Mesenchymal stem cell (in vitro differentiated cells and primary cell): ENCODE measurements at places on chromosomes 6 and 20.

GRCh38 chr6:33439956-33440648 lies 14.3 kb upstream of the ZBTB9 start:
- no peak for DNase-seq

DNA sequence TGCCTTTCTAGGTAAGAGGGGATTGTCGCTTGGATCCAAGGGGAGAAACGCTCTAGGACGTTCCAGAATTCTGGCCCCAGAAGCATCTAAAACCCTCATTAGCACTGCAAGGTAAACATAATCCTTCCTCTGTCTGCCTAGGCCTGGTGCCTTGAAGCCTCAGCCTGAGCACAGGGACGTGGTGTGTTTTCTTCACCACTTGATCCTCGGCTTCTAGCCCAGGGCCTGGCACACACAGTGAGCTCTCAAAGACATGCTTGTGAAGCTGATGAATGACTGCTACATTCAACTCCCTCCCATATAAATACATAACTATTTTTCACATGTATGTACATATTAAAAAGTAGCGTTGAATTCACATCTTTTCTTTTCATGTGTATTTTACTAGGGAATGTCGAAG lies 100.3 kb downstream of the ISM1 start:
- DNase-seq, result no peak

GRCh38 chr20:63383556-63383955 lies 22.4 kb upstream of the CHRNA4 start:
- DNase-seq, result no peak

DNA sequence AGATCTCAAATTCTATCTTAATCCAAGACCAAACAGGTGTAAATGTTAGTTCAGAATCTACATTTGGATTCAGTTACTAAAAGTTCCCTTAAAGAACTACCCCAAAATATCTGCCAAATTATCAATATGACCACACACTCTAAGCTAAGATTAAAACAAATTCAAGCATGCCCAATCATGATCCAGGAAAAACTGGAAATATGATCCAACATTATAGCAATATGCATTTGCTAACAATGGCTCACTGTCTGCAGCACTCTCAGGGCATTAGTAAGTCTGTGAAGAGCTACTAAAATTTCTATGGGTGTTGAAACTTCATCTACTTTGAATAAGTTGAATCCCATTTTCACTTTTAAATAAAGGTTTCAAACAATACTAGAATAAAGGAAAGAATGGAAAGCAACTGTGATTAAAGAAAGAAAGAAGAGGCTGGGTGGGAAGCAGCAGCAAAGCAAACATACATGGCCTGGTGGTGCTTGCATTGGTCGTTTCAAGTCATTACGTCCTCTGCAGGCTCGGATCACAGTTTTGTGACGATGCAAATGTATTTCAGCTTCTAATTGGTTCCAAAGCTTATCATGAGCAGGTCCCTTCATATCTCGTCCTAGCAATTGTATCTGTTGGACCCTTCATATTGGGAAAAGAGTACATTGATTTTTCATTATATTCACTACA lies 29.2 kb downstream of the GOPC start:
- DNase-seq, result no peak

GRCh38 chr20:7891705-7892104 lies 48.6 kb downstream of the HAO1 start:
- DNase-seq, result no peak

DNA sequence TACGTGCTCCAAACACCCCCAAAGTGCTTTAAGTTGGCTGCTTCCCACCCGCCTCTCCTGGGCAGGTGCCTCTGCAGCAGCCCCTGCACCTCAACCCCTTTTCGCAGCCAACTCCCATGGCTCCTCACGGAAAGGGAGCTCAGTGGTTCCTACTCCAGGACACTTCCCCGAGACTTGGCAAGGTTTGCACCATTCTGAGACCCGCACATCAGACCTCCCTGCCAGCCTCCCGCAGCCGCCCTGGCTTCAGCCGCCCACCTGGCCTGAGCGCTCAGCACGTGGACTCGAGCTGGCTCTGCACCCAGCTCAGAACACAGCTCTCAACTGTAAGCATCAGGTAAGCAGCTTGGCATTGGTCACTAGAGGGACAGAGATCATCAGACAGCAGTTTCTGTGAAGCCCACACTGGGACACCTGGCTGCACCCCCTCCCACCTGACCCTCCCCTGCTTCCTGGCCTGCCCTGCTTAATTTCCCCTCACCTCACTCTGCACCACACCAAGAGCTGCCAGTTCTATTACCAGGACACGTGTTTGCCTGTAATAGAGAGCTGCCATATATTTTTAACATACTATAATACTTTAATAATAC lies 28.5 kb downstream of the GMDS start:
- no peak for DNase-seq

DNA sequence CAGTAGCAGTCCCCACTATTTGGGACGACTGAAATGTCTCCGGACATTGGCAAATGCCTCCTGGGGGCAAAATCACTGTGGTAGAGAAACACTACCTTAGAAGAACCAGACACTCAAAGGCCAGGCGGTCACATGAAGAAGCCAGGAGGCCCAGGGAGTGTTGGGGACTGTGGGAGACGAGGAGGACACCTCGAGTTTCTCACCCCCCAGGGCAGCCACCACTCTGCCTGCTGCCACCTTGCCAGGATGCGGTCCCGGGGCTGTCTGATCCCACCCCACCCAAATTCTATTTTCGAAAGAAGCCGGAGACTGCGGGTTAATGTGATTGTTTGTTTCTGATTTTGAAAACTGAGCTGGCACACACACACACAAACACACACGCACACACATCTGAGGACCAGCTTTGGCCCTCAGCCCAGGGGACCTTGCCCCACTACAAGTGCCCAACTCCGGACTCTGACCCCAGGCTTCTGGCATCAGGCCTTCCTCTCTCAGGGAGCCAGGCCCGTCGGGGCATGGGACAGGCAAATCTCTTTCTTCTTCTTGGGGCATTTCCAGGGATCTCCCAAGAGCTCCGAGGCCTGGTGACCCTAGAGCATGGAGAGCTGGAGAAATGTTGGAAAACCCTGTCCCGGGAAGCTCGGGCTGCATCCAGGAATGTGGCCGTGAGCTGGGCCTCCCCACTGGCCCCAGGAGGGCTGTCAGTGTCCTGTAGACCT lies 187.5 kb upstream of the PMEPA1 start:
- no peak for DNase-seq

DNA sequence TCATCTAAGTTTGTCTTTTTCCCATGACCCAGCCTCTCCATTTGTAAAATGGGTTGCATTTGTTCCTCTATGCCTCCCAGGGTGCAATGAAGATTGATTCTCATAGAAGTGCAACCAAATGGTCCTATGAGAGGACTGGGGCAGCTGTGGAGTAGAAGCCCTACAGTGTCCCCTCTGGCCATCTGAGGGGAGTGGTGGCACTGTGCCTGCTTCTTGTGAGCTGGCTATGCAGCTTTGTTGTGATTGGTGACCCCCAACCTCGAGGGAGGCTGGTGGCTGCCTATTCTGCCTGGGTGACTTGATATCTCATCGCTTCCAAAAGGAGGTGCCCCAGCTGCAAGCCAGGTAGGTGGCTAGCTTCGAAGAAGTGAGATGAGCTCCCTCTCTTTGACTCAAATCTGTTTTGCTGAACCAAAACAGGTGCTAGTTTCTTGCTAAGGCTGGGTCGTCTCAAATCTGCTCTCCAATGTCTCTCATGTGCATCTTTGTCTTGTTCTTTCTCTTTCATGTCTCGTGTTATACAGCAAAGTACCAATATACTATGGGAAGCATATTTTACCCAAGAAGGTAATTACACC lies 33.9 kb downstream of the TXLNB start:
- DNase-seq, result no peak

DNA sequence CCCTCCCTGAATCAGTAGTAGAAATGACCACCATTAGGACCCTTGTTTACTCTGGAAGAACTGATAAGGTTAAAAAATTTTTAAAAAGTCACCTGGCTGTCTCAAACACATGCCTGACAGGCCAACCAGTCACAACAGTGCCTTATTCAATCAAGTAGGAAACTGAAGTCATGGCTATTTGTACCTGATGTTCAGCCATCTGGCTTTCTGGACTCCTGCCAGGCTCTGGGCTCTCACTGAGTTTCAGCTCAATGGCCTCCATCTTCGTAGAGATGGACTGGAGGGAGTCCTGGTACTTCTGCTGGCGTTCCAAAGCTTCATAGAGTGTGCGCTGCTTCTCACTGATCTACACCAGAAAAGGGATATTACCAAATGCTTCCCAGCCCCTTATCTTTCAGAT lies 343.8 kb downstream of the SYNE1 start:
- DNase-seq, result no peak

- peak; percentile 7 for DNase-seq
Observed at GRCh38 chr6:123804014-123804786, 535 bp downstream of the NKAIN2 start.

- DNase-seq, result peak; percentile 64
Observed at GRCh38 chr6:36129941-36130666, at the start of gene MAPK13. Gene MAPK13 (plus strand): TSS chr6:36130513. CDS start chr6:36130583, 70 bp downstream.

GRCh38 chr6:132320007-132320406 lies 81.3 kb downstream of the MOXD1 start:
- DNase-seq, result peak; percentile 71

- no peak for DNase-seq
Observed at GRCh38 chr20:17655286-17655651, 26.8 kb downstream of the RRBP1 start.

GRCh38 chr6:113050010-113050858 lies 703.1 kb downstream of the RFPL4B start:
- no peak for DNase-seq

GRCh38 chr6:128394167-128394566 lies 126.2 kb downstream of the PTPRK start:
- DNase-seq, result no peak

DNA sequence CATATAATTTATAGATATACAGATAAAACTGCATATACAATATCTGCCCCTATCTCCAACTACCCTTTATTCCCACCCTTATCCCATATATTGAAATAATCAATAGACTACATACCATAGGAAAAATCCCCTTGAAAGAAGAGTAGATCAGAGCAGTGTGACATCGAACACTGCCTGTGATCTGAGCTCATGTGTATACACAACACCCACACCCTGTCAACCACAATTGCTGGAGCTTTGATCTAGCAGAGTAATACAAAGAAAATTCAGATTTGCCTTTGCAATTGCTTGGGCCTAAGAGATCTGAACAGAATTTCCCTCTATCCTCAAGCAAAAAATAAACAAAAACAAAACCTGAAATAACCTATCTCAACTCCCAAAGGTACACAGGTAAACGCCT lies 119.3 kb downstream of the ASCC3 start:
- no peak for DNase-seq

DNA sequence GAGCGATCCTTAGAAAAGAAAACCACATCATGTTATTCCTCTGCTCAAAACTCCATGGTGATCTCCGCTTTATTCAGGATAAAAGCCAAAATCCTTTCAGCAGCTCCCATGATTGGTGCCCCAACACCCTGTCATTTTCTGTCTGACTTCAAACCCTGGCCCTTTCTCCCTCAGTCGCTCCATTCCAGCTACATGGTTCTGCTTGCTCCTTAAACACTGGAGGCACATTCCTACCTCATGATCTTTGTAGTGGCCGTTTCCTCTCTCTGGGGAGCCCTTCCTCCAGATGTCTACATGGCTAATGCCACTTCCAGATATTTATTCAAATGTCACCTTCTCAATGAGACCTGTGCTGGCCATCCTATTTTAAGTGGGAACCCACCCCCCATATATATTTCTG lies 100.8 kb downstream of the CAP2 start:
- peak; percentile 25 for DNase-seq

DNA sequence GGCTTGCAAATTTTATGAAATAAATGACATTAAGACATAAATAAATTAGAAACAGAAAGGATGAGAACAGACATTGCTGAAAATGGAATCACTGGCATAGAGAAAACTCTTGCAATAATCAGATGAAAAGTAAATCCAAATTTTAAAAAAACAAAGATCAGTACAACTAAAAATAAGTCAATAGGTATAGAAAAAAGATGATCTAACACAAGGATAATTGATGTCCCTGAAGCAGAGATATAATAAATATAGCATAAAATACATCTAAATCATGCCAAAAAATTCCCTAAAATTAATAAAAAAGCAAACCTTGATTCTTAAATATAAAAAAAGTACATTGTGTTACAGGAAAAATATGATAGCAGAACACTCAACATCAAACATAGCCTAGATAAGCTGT lies 379.6 kb downstream of the SYNE1 start:
- no peak for DNase-seq

GRCh38 chr6:104753251-104753650 lies 106.5 kb downstream of the HACE1 start:
- no peak for DNase-seq

GRCh38 chr6:83096791-83097190 lies 29.3 kb downstream of the DOP1A start:
- no peak for DNase-seq

DNA sequence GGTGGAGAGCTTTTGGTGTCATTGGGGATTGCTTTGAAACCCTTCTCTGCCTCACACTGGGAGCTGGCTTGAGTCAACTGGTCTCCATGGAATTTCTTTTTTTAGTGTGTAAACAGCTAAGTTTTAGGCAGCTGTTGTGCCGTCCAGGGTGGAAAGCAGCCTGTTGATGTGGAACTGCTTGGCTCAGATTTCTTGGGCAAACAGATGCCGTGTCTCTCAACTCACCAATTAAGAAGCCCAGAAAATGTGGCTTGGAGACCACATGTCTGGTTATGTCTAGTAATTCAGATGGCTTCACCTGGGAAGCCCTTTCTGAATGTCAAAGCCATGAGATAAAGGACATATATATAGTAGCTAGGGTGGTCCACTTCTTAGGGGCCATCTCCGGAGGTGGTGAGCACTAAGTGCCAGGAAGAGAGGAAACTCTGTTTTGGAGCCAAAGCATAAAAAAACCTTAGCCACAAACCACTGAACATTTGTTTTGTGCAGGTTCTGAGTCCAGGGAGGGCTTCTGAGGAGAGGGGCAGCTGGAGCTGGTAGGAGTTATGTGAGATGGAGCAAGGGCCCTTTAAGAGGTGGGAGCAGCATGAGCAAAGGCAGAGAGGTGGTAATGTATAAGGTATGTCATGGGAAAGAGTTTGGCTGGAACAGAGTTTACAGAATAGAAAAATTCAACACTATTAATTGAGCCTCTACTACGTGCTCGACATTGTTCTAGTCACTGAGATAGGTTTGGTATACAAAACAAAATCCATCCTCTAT lies 31.2 kb downstream of the SRSF3 start:
- DNase-seq, result peak; percentile 60

GRCh38 chr6:34272013-34272926 lies 23.5 kb upstream of the SMIM29 start:
- no peak for DNase-seq

- DNase-seq, result peak; percentile 55
Observed at GRCh38 chr6:55980627-55981211, 105.3 kb upstream of the BMP5 start.
